ENCODE measurements at places on chromosomes 11 and 22. TPM values are rescaled to one million over a fixed set of nuclear protein-coding genes. Genes with fewer than 3 reads are reported as not detected.

SLC15A3 gene
- total RNA-seq: not detected

TPBGL gene
- total RNA-seq: not detected

OR2D2 gene
- total RNA-seq: 0.56 TPM

P2RY6 gene
- not detected for total RNA-seq

GAL gene
- total RNA-seq: not detected

SSH3 gene
- total RNA-seq: 38.0 TPM

PATE2 gene
- not detected for total RNA-seq

C11orf91 gene
- total RNA-seq: 2.8 TPM

SCARF2 gene
- 0.35 TPM for total RNA-seq

LRRC75B gene
- 3.2 TPM for total RNA-seq

CD3D gene
- not detected for total RNA-seq

CBX6 gene
- total RNA-seq: 22.9 TPM

OR8D4 gene
- not detected for total RNA-seq

TP53AIP1 gene
- 4.5 TPM for total RNA-seq

MUC2 gene
- total RNA-seq: 0.02 TPM

PNPLA3 gene
- total RNA-seq: 4.1 TPM

CRYBB2 gene
- total RNA-seq: 0.68 TPM

FAM227A gene
- 2.3 TPM for total RNA-seq

PPP6R2 gene
- 28.4 TPM for total RNA-seq

Measured in MCF 10A (cell line).